ENCODE measurements at places on chromosomes 4 and X.
A peak's percentile ranks its signal among the peaks of the same experiment; 100 is the strongest.

GRCh38 chrX:132119283-132119682, 8.5 kb downstream of the FRMD7 start:
- no peak for DNase-seq

GRCh38 chr4:183855323-183856190, 49.5 kb upstream of the STOX2 start:
- DNase-seq: no peak

GRCh38 chr4:184096561-184097240, 121.0 kb downstream of the ENPP6 start:
- no peak for DNase-seq

DNA sequence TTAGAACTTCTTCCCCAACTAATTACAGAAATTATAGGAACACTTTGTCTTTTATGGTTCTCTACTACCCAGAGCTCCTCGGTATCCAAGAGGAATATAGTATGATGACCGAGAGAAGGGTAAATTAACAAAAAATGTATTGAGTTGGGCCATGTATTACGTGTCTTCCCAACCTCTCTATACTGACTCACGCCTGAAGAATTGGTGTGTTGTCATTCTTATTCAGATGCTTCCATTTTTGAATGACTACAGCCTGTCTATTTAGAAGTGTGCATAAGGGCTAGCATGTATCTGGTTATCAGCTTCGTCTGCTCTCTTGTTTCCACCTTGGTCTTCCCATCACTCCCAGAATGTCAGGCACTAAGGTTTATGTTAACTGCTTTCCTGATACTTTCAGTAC, 24.5 kb upstream of the SCD5 start:
- no peak for DNase-seq

GRCh38 chr4:145785391-145786008, 105.6 kb downstream of the C4orf51 start:
- no peak for DNase-seq

GRCh38 chr4:184250795-184251669, 33.4 kb upstream of the ENPP6 start:
- peak; percentile 10 for DNase-seq

DNA sequence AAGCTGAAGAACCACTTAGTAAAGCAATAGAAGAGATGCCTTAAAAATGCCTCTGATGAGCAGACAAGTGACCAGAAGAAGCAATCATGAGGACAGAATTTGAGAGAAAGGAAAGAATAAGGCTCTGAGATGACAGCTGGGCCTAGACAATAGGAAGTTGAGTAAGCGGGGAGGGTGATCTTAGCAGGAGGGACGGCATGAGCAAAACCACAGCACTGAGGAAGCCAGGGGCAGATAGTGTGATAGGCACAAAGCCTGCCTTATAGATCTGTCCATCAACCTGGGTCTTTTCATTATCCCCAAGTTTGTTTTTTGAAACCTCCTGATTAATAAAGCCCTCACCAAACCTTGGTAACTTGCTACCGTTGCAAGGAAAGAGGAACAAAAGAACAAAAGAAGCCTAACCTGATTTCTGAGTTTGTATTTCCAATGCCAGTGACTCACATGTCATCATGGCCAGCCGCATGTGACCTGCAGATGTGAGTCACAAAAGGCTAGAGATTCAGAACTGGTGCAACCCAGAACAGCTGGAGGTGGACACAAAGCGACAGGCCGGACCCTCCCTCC, 55.7 kb upstream of the PPARGC1A start:
- DNase-seq: peak; percentile 30

- DNase-seq: no peak
Observed at GRCh38 chr4:189786447-189786846, 154.2 kb upstream of the FRG1 start.

DNA sequence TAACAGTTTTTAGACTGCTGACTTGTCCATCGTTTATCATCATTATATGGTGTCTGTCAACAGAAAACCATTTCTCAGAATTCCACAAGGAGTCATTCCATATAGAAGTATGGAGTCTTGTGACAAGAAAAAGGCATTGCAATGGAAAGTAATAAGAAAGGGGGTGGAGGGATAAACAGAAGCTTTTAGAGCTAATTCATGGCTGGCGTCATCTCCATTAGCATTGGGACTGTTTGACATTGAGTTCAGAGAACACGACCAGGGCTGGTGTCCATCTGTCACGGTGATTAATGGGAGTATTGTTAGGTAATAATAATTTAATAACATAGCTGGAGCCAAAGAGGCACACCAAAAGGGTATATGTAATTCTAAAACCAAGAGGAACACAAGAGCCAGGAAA, 101.9 kb upstream of the SFRP2 start:
- no peak for DNase-seq

DNA sequence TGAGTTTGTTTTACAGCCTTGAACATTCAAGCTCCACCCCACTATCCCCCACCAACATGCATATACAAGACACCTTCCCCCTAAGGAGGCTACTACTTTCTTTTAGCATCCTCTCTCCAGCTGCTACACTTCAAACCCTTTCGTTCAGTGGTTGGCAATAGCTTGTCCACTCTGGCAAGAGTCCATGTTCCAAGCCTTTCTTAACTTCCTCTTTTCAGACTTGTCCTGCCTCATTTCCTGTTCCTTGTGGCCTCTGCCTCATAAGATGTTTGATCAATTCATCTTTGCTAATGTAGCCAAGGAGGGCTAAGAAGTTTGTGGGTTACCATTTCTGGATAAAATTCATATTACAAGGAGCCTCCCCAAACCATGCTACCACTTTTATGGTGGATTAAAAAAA, 20.8 kb upstream of the ZCCHC12 start:
- no peak for DNase-seq

GRCh38 chrX:120357186-120357585, 4.7 kb upstream of the ATP1B4 start:
- DNase-seq: no peak

DNA sequence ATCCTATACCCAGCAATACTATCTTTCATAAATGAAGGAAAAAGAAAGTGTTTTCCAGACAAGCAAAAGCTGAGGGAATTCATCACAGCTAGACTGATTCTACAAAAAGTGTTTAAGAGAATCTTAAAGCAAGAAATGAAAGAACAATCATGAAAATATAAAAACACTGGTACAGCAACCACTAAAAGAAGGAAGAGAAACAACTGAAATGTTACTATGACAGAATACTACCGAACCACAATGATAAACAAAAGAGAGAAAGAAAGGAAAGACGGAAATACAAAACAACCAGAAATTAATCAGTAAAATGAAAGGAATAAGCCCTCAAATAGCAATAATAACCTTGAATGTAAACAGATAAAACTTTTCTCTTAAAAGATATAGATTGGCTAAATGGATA, 110.8 kb upstream of the AFF2 start:
- DNase-seq: no peak

DNA sequence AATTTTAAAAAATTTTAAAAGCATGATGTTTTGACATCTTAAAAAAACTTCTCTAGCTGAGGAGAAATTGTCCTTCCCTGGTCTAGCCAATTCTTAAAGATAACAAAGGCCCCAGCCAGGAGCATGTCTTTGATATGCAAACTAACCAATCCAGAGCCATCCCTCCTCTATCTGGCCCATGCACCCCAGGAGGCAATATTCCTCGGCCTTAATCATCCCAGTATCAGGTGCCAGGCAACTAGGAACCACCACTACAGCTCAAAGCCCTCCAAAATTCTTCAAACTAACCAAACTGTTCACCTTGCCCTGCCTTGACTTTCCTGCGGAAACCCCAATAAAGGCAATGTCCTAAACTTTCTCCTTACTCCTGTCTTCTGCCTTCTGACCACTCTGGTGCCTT, 97.8 kb upstream of the USP9X start:
- no peak for DNase-seq

GRCh38 chr4:101033986-101034385, 313.3 kb downstream of the PPP3CA start:
- DNase-seq: no peak

DNA sequence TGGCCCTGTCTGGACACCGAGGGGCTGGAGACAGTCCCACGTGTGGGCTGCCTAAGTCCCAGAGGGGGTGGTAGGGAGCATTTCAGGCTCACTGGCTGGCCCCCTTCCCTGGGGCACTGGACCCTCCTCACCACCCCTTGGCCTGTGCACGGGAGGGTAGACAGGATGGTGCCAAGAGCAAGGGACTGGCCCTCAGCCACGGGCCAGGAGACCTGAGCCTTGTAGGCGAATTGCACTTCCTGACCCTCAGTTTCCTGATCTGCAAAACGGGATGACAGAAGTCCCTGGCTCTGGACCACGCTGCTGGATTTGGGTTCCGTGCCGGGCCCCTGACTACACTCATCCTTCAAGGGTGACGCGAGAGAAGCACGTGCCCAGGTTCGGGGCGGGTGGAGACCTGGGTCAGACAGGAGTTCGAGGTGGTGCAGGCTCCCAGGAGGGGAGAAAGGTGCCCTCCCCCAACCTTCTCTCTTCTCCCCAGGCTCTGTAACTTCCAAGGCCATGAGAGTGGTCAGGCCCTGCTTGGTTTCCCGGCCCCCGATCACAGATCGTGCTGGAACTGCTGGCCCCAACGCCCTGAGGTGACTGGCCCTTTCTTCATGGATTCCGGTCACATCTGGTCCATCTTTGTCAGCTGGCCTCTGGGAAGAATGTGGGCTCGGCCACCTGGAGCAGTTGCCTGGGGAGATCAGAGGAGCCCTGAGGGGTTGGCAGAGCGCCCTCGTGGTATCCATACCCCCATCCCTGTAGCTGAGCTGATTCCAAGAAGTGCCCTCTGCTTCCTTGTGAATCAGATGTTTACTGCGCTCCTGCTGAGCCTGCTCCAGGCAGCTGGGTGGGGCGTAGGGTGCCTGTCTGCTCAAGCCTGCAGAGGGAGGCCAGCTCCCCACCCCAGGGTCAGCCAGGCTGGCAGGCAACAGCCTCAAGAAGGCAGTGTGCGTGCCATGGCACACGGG, 3.3 kb downstream of the SH3BP2 start:
- no peak for DNase-seq

DNA sequence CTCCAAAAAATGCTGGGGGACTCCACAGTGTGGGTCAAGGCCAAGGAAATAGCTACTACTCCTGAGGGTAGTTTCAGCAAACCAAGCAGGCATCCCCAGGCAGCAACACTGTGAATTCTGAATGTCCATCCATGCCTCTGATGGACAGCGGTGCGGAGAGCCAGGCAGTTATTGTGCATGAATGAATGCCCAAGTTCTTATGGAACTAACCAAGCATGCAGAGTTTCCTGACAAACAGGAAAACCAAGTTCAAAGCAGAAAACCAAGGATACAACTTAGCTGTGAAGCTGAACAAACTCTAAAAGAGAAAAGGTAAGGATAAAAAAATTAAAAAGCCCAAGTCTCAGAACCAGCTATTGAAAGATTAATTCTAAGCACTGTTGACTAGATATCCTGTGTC, 642.6 kb upstream of the HS3ST1 start:
- DNase-seq: no peak

GRCh38 chr4:152939621-152940020, 3.5 kb downstream of the FHDC1 start:
- DNase-seq: no peak

GRCh38 chr4:6718932-6719610, 3.1 kb downstream of the BLOC1S4 start:
- DNase-seq: no peak
